AG10803 (cell line): ENCODE measurements at places on chromosomes 4 and X.

GRCh38 chr4:181258569-181258968 lies 984.6 kb upstream of the TENM3 start:
- DNase-seq, result no peak

- DNase-seq, result no peak
Measured at GRCh38 chr4:22672519-22672918, 20.2 kb upstream of the GBA3 start.

DNA sequence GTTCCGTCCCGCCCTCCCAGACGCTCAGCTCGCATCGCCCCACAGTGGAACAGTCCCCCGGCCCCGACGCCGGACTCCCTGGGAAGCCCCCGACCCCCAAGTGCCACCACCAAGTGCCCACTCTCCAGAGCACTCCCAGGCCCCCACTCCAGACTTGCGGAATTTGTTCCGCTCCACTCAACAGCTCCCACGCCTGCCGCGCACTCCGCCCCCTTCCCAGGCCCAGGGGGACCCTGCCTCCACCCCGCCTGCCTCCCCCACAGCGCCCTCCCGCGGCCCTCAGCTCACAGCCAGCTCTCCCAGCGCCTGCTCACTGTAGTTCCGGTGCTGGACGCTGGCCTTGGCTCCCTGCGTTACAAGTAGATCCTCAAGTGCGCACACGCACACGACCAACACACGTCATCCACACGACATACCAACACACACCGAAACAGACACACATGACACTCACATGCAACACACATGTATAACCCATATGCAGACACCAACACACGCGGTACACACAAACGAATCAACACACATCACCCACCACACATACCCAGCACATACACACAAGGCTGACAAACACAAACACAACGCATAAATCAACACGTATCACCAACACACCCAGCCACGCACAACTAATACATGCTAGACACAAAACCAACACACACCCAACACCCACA lies 8.0 kb downstream of the MSX1 start:
- no peak for DNase-seq

DNA sequence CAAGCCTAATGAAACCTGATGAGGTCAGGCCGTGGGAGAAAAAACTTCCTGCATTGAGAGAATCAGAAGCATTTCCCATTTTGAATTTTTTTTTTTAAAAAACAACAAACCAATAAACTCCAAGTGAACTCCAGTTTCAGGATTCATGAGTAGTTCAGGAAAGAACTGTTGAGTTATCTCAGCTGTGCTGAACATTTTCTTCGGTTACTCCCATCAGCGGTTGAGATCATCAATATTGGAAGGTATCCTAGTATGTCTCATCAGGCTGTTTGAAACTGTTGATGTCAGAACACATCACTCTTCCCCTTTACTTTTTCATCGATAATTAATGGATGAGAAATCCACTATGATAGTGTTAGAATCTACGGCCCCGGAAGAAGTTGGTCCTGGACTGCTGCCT lies 82.4 kb upstream of the ADGRG2 start:
- DNase-seq, result no peak

DNA sequence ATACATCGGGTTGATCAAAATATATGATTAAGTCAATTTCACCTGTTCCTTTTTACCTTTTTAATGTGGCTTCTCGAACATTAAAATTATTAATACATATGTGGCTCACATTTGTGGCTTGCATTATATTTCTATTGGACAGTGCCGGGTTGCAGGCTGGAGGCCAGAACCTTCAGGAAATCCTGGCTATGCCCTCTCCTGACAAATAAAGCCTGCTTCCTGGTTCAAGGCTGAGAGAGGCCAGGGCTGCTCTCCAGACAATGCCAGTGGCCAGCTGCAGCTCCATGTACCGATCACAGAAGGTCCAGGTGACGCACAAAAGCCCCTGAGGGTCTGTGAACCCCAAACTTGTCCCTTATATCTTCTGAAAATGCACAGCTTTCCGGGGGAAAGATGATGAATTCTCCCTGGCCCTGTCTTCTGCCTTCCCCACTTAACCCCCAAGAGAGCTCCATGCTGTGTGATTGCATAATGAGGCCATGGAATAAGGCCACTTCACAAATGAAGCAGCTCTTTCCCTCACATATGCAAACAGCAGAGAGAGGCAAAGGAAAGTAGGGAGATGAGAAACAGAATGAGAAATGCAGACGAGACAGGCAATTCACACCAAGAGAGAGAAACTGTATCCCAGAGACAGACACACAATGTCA lies 241.2 kb downstream of the BCOR start:
- DNase-seq, result no peak

DNA sequence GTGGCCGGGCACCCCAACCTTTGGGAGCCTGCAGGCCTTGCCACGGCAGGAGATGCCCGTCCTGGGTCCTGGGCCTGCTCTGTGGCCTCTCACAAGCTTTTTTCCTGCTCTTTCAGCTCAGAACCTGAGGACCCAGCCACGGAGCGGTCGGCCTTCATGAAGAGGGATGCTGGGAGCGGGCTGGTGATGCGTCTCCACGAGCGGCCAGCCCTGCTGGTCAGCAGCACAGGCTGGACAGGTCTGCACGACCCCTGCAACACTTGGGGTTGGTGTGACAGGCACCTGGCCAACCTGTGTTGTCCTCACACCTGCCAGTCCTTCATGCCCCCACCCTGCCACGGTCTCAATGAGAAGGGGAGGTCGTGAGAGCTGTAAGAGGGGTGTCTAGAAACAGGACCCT lies 170.0 kb downstream of the ADRA2C start:
- no peak for DNase-seq

- no peak for DNase-seq
Measured at GRCh38 chr4:100960232-100960631, 387.1 kb downstream of the PPP3CA start.

DNA sequence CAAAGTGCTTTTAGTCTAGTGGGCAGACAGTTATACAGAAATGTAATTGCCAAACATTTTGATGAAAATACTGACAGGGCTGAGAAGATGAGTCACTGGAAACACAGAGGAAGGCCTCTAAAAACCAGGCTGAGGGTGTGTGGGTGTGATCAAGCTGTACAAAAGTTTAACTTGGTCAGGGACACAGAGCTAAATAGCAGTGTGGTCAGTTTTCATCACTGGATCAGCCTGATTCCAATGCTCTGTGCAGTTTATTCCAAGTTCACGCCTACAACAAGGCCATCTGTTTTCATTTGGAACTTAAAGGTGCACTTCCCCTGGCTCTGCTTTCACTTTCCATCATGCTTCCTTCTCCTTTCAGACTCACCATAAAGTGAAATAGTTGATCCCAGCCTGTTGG lies 10.6 kb downstream of the CENPVL3 start:
- peak; percentile 35 for DNase-seq

- DNase-seq, result no peak
Measured at GRCh38 chr4:146142768-146143167, 32.8 kb upstream of the LSM6 start.

DNA sequence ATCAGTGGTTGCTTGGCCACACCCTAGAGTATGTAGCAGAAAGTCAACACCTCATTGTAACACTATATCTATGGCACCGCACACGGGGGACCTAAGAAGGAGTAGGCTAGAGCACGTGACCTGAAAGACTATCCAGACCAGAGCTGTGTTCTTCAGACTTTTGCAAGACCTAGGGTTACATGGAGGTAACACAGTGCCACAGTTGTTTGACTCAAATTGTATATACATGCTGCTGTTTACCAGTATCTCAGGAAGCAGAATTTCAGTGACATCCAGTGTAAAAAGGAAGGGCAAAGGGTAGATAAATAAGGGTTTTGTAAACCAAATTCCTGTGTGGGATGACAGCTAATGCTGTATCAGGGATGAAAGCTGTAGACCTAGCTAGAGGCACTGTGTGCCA lies 30.2 kb downstream of the PNMA6A start:
- DNase-seq, result no peak

DNA sequence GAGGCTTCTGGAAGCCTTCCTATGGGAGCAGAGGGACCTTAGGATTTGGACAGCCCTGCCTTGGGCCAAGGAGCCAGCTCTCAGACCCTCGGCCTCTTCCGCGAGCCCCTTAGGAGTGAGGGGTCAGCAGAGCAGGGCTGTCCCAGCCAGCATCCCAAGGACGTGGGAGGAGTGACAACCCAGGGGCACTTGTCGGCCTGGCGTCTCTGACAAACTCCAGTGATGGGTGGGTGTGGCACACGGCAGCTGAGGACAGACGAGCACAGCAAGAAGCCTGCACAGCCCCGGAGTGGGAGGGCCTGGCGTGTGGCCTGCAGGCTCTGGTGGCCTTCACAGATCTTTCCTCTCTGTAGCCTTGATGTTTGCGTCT lies 11.6 kb upstream of the TNIP2 start:
- no peak for DNase-seq

DNA sequence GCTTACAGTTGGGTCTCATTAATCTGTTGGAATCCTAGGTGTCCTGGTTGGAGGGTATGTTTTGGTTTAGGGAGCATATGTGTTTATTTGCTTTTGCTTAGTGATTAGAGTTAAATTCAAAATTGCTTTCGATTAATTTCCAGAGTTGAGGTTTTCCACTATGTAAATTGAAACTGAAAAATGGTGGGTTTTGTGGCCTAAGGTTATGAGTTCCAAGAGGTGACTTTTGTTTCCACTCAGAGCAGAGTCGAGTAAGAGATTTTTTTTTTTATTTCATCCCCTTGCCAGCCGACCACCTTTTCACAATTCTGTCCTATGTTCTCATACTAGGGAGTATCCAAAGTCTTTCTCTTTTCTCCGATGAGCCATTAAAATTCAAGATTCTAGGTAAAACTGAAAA lies 66.9 kb downstream of the GRIA2 start:
- DNase-seq, result no peak

DNA sequence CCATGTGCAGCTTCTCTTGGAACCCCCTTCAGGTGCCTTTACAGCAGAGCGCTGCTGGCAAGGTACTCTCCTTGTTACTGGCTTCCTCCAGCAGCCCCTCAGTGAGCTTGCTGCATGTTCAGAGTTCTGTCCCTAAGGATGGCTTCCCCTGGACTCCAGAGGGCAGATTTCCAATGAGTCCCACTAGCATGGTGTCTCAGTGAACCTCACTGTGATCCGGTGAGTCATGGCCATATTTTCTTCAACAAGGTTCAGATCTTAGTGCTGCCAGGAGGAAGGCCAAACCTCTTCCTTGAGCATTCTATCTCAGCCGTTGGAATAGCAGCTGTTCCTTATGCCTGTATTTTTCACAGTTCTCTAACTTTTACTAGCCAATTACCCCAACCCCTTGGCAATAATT lies 98.8 kb downstream of the CASK start:
- peak; percentile 53 for DNase-seq

DNA sequence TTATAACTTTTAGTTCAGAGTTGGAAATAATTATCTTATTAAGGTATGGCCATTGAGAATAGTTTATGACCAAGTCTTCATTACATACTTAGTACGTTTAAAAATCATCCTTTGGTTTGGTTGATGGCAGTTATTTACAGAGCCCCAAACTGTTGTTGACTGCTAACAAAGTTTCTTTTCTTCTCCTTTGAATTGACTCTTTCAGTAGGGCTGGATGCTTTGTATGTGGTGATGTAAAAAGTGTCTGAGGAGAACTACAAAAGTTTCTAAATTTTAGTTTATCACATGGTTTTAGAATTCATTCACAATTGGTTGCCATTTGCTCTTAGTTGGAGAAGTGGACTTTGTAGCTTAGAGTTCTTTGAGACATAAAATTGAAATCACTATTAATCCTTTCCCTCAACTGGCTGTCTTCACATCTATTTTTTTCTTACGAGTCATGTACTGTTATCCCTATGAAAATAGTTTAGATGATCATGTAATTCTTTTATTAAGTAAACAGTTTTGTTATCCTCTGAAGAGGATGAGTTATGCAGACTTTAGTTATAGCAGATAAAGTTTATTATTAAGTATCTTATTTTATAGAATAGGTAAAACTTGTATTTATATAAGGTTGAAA lies 14.8 kb downstream of the PTPN13 start:
- no peak for DNase-seq
